ENCODE measurements at places on chromosomes 7 and 10. TPM values are rescaled to one million over a fixed set of nuclear protein-coding genes. Genes with fewer than 3 reads are reported as not detected.

The HYAL4 gene
- total RNA-seq = not detected

The CUZD1 gene
- not detected for total RNA-seq

The DYNC1I1 gene
- total RNA-seq = 4.4 TPM

The RELN gene
- total RNA-seq = 9.7 TPM

The PRKG1 gene
- 37.0 TPM for total RNA-seq

The TMEM236 gene
- 0.04 TPM for total RNA-seq

The EPHA1 gene
- 23.2 TPM for total RNA-seq

Measured in mesothelial cell of epicardium (in vitro differentiated cells).